Stimulated activated effector memory CD8-positive, alpha-beta T cell treated with anti-CD3 and anti-CD28 coated beads, Interleukin-12 subunit alpha, Interleukin-12 subunit beta, amount 100 ng/mL, for 72 hours (primary cell): ENCODE measurements at places on chromosomes 4 and X.

GRCh38 chrX:63514569-63515080, 163.5 kb upstream of the SPIN4 start:
- DNase-seq = no peak

GRCh38 chrX:64097891-64098290, 107.6 kb downstream of the AMER1 start:
- DNase-seq = no peak

- no peak for DNase-seq
Observed at GRCh38 chr4:170248029-170248428, 158.3 kb upstream of the AADAT start.

GRCh38 chrX:14411326-14411725, 118.0 kb upstream of the GLRA2 start:
- DNase-seq = no peak

- DNase-seq = no peak
Observed at GRCh38 chr4:37951461-37952352, 8.5 kb upstream of the PTTG2 start.

DNA sequence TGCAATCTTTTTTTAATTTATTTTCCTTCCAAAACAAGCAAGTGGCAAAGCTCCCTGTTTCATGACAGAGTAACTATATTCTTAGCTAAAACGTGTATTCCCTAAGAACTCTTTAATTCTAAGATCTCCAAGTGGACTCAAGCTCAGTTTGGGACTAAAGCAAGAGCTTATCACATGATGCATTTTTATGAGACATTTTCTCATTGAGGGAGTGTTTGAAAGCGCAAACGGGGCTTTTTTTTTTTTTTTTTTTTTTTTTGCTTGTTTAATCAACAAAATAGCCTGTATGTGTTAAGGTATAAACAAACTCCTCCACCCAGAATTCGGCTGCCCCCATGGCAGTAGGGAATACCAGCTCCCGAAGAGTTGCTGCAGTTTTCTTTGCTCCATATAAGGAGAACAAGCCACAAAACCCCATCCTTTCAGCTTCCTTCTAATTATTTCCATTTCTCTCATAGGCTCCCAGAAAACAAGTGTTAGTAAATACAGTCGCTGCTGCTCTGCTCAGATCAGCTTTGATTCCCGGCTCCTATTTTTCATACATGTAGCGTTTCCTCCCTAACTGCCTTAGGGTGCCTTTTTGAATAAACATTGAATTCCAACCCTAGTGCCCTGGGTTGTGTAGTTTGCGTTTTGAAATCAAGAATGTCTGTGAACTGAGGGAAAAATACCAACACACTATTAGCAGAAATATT, 669 bp upstream of the PPARGC1A start:
- DNase-seq = no peak
